ENCODE measurements at places on chromosomes 3 and 15.
A peak's percentile ranks its signal among the peaks of the same experiment; 100 is the strongest.

DNA sequence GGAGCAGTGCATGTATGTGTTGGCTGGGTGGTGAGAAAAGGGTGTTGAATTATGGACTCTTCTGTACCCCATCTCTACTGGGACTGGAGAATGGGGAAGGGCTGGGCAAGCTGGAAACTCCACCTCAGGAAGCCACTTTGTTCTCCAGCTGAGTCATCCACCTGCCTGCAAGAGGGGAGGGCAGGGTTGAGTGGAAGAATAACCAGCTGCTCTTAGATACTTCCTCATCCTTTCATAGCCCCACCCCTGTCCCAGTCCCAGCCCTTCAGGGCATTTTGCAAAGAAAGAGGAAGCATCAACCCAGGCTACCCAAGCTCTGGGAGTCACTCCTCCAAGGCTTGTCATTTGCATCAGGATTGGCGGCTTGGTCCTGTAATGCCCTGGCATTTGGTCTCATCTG lies 33.1 kb downstream of the RAB11A start:
- DNase-seq: peak; percentile 82
- H3K36me3 ChIP-seq: no peaks in the 10 kb centered on the region
- H3K27ac ChIP-seq: peak overlapping the region; percentile 63
- H3K4me1 ChIP-seq: no peaks in the 10 kb centered on the region

DNA sequence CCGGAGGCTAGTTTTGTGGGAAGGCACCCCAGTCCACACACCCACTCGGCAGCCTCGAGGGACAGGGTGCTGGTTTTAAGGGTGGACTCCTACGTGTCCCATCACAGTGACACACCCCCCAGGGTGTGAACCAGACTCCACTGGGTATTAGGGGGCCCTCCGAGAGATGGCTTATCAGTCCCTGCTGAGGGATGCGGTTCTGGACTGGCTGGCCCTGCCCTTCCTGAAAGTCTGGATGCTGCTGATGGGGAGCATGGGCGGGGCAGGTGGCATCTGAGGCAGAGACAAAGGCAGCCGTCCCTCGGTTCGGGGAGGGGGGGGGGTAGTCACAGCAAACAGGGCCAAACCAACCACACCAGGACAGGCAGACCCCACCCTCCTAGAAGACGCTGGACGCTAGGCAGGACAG lies 939 bp upstream of the ULK3 start:
- peak overlapping the region; percentile 93 for H3K27ac ChIP-seq
- DNase-seq: no peak
- no peaks in the 10 kb centered on the region for H3K36me3 ChIP-seq
- H3K4me3 ChIP-seq: peak overlapping the region; percentile 89

DNA sequence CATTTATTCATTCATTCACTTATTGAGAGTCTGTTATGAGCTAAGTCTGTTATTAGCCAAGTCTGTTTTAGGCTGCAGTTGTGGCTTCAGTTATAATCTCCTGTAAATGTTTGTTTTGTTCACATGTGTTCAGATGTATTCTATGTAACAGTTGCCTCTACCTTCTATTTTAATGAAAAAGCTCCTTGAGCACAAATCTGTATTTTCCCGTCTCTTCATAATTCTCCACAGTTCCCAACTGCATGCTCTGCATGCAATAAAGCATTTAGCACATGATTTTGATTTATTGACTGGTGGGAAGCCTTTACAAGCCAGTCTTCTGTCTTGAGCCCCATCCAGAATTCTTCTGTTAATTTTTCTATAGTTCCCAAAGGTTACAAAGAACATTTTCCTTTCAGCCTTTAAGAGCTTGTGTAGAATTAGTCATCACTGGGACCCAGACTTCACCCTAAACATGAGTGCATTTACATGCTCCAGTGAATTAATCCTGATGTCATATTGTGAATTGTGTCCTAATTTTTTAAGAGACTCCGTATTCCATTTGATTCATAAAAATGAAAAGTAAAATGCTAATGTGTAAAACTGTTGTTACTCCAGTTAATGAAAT lies 122.3 kb upstream of the NR2E3 start:
- no peak for DNase-seq
- no peaks in the 10 kb centered on the region for H3K36me3 ChIP-seq
- no peaks in the 10 kb centered on the region for H3K27me3 ChIP-seq
- peaks cover 7% of the 10 kb centered on the region for H3K4me1 ChIP-seq

DNA sequence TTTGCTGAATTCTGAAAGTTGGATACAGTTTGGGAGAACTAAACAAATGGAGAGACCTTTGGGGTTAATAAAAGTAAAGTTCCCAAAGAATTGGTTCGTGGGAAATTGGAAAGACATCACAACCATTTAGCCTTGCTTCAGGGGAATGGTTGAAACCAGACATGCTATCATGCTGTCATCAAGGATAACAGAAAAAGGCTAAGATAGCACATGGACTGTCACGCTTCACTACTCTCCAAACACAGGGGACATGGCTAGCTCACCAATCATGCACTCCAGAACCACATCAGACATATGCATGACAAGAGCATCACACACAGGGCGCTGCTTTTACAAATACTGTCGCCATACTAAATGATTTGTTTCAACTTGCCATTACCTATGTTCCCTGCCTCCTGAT lies 671.7 kb upstream of the ROBO1 start:
- H3K36me3 ChIP-seq: no peaks in the 10 kb centered on the region
- no peak for DNase-seq
- H3K4me3 ChIP-seq: no peak overlapping the region
- no peaks in the 10 kb centered on the region for H3K4me1 ChIP-seq

DNA sequence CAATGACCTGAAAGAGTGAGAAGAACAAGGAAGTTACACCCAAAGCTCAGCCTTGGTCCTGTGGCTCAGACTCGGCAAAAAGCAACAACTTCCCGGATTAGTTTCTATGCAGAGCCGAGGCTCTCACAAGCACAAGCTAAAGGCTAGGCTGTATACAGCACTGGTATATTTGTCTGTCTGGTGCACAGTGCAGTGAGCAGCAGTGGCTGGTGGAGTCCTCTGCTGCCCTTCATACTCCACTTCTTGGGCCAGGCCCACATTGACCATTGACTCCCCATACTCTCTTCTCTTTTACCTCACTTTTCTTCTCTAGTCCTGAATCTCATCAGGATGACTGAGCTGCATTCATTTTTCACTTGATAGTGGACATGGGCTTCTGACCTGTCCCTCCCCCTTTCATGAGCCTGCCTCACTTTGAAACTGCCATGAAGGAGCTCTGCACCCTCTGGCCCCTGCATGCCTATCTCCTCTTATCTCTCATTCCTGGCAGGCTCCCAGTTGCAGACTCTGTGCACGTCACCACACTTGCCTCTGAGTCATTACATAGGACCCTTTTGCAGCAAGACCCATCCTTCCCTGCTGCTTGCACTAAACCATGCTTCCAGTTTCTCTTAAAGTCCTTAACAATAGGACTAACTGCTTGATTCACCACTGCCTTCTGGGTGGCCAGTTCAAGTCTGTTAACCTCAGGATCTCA lies 379.3 kb downstream of the NTRK3 start:
- no peak for DNase-seq
- H3K36me3 ChIP-seq: no peaks in the 10 kb centered on the region
- H3K4me3 ChIP-seq: no peak overlapping the region
- no peaks in the 10 kb centered on the region for H3K27me3 ChIP-seq
- no peak overlapping the region for H3K27ac ChIP-seq

DNA sequence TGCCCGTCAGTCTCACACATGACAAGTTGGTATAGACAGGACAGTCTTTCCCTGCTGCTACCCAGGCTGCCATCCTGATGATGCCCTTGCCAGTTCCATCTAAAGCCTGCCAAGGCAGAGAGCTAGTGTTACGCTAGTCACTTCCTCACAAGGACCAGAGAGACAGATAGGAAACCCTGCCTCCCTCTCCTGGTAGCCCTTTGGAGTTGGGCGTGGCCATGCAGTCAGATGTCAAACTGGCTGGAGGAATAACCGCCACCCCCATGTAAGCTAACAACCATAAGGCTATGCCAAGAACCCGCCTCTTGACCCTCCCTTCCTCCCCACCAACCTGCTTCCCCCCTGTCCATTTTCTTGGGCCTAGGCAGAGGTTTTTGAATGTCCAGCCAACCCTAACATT lies 2.8 kb downstream of the TMEM115 start:
- H3K27me3 ChIP-seq: no peaks in the 10 kb centered on the region
- no peak for DNase-seq
- H3K4me1 ChIP-seq: peaks cover 31% of the 10 kb centered on the region
- H3K36me3 ChIP-seq: peaks cover 7% of the 10 kb centered on the region
- peak overlapping the region; percentile 91 for H3K4me3 ChIP-seq
- H3K27ac ChIP-seq: peak overlapping the region; percentile 21

GRCh38 chr15:101246824-101247745 lies 4.8 kb downstream of the CHSY1 start:
- H3K27me3 ChIP-seq: no peaks in the 10 kb centered on the region
- no peak for DNase-seq
- peak overlapping the region; percentile 1 for H3K4me3 ChIP-seq
- H3K27ac ChIP-seq: peak overlapping the region; percentile 76
- peaks cover 16% of the 10 kb centered on the region for H3K4me1 ChIP-seq

GRCh38 chr3:170100944-170101343 lies 63.1 kb downstream of the GPR160 start:
- no peaks in the 10 kb centered on the region for H3K27me3 ChIP-seq
- H3K27ac ChIP-seq: no peak overlapping the region
- no peak overlapping the region for H3K4me3 ChIP-seq
- no peaks in the 10 kb centered on the region for H3K36me3 ChIP-seq

- H3K27me3 ChIP-seq: no peaks in the 10 kb centered on the region
- H3K4me3 ChIP-seq: peak overlapping the region; percentile 21
These were observed 193.9 kb upstream of the UBE2E1 start for GRCh38 chr3:23611737-23612295.

GRCh38 chr3:120688121-120688520 lies 6.1 kb upstream of the HGD start:
- no peak overlapping the region for H3K27ac ChIP-seq
- no peaks in the 10 kb centered on the region for H3K36me3 ChIP-seq
- H3K4me3 ChIP-seq: no peak overlapping the region
- H3K27me3 ChIP-seq: no peaks in the 10 kb centered on the region

DNA sequence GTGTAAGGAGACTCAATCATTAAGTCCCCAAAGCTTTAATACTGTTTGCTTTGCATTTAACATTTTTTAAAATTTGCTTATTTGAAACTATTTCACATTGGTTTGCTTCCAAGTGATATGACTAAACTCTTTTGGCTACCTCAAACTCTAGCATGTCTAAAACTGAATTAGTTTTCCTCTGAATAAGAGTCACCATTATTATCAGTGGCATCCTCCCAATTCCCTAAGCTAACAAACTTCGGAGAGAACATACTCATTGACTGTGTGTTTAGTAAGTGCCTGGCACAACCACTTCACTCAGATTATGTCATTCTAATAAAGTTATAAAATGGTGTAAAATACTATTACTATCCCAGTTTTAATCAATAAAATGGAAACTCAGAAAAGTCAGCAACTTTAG lies 21.9 kb downstream of the ATOSA start:
- peaks cover 28% of the 10 kb centered on the region for H3K4me1 ChIP-seq
- H3K27ac ChIP-seq: peak overlapping the region; percentile 82
- peaks cover 7% of the 10 kb centered on the region for H3K36me3 ChIP-seq
- no peak for DNase-seq
- H3K27me3 ChIP-seq: no peaks in the 10 kb centered on the region

DNA sequence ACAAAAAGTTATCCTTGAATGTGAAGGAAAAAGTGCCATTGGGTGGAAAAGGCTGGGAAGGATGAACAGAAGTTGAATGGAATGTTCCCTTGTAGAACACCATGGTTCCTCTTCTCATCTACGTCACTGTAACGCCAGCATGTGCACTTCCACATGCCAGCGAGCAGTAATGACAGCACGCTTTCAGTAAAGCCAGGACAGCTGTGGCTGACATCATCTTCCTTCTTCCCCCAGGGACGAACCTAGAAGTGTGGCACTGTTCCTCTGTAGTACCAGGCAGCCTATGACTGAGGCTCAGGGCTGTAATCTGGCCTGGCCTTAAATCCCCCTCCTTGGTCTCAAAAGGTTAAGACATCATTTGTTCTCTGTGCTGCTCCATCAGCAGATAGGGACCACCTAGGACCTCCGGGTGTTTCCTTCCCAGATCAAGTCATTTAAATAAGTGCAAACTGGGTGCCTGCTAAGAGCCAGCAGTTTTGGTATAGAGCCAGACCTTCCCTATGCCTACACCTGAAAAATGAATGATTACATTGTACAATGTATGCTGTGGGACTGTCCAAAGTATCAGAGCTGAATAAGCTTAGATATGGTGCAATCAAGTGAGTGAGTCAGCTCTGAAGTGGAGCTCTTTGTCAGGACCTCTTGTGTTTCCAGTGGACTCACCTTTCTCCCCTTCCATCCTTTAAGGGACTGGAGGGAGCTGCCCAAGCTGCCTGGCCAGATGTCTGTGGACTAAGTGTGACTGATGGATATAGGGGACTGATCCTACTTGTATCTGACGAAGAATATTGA lies 5.6 kb upstream of the SRPRB start:
- no peak overlapping the region for H3K4me3 ChIP-seq
- no peak overlapping the region for H3K27ac ChIP-seq
- no peaks in the 10 kb centered on the region for H3K36me3 ChIP-seq
- no peaks in the 10 kb centered on the region for H3K27me3 ChIP-seq
- no peak for DNase-seq
- H3K4me1 ChIP-seq: no peaks in the 10 kb centered on the region

DNA sequence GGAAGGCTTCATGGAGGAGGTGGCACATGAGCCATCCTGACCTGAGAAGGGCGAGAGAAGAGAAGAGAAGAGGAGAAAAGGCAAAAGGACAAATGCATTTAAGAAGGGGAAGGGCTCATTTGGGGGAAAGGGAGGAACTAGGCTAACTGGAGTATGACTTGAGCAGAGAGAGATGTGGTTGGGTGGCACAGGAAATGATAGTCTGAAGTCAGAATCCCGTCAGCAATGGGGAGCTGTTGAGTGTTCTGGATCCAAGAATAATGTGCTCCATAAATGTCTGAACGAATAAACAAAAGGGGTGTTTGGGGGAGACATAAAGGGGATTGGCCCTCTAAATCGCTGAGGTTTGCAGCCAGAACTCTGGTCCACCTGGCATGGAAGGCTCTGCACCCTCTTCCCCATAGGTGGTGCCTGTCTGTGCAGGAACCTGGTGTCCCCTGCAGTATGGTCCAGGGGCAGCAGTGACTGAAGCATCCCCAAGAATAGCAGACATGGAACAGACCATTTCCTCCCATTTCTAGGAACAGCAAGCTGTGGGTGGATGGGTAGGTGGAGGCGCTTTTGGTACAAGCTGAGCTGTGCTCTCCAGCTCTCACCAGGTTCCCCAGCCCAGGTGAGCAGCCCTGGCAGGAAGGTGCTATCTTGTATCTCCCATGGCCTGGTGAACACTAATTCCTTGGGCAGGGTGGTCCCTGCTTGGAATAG lies 15.2 kb downstream of the CORO2B start:
- DNase-seq: no peak
- H3K36me3 ChIP-seq: no peaks in the 10 kb centered on the region
- peaks cover 3% of the 10 kb centered on the region for H3K4me1 ChIP-seq
- no peak overlapping the region for H3K27ac ChIP-seq
- H3K4me3 ChIP-seq: no peak overlapping the region
- H3K27me3 ChIP-seq: no peaks in the 10 kb centered on the region
